ENCODE measurements at places on chromosomes 2 and 18.

DNA sequence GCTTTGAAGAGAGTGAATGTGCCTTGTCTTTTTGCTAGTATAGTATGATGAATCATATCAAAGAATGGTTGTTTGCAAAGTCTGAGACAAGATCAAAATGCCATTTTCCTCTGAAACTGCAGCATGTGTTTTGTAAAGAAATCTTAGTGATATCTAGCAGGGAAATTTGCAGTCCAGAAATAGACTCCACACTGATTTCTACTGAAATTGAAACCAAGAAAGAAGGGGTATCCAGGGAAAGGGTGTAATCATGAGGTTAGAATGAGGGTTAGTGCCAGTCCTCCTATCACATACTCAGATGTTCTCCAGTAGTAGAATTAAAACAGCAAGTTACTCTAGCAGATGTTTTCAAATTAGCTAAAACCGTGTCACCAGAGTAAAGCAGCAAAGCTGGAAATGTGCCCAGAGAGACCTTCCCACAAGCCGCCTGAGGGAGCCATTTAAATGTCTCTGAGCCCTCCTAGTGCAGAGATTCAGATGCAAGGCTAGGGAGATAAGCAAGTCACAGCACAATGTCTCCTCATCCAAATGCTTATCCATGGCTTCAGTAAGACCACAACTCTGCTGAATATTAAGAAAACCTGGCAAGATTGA is 4.9 kb downstream of the DLGAP1 start:
- no peak for DNase-seq

DNA sequence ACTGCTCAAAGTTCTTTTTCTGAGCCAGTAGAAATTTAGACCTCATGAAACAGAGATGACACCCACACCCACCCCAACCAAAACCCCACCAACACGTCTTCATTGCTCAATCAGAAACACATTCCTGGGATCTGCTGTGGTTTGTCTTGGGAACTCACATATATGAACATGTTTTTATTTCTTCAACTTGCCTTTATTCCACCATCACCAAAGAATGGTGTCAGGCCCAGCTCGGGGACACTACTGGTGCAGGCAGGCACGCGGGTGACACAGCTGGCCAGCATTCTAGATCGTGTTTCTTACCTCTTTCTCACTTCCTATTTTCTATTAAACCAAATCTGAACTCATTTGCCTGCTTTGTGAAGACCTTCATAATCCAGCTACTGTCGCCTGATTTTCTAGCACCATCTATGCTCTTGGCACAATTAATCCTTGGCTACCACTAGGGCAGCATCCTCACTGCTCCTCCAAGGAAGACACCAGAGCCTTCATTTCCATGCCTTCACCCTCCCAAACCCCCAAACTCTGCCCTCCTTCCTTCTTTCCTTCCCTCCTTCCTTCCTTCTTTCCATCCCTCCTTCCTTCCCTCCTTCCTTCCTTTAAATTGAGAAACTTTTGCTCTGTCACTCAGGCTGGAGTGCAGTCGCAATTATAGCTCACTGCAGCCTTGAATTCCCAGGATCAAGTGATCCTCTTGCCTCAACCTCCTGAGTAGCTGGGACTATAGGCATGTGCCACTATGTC is 157.1 kb downstream of the BCL2 start:
- DNase-seq: no peak

GRCh38 chr18:26655525-26656430 is 107.4 kb upstream of the KCTD1 start:
- no peak for DNase-seq

GRCh38 chr2:232526372-232526941 is 497 bp downstream of the CHRND start:
- no peak for DNase-seq

GRCh38 chr2:6832596-6833299 is 33.0 kb downstream of the CMPK2 start:
- no peak for DNase-seq

DNA sequence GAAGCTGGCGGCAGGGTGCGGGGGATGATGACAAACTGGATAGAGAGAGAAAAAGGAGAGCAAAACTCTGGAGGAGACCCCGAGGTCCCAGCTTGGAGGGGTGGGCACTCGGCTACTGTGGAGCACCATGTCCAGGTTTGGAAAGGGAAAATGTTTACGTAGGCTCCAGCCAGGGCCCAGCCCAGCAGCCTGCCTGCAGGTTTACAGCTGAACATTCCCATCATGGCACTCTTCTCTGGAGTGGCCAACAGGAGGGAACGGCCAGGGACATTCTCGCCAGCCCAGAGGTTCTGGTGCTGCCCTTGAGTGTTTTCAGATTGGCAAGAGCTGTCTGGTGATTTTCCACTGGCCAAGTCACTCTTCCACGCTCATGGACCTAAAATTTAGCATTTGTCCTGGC is 262.9 kb upstream of the TCF4 start:
- no peak for DNase-seq

GRCh38 chr2:8636721-8637636 is 44.9 kb upstream of the ID2 start:
- DNase-seq: no peak

DNA sequence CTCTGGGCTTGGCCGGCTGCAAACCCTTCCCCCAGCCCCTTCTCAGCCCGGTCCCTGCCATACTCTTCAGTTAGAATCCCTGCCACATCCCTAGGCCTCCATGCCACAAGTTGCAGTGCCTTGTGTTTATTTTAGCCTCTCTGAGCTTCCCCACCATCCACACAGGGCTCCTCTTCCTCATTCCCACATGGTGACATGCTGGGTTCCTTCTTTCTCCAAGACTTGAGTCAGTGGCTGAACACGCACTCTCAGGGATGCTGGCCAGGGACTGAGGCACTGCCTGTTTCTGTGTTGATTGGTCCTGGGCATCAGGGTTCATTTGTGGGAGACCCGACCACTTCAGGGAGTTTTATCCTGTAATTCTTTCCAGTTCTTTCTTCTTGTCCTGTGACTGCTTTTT is 56.3 kb downstream of the KCNS3 start:
- DNase-seq: no peak

DNA sequence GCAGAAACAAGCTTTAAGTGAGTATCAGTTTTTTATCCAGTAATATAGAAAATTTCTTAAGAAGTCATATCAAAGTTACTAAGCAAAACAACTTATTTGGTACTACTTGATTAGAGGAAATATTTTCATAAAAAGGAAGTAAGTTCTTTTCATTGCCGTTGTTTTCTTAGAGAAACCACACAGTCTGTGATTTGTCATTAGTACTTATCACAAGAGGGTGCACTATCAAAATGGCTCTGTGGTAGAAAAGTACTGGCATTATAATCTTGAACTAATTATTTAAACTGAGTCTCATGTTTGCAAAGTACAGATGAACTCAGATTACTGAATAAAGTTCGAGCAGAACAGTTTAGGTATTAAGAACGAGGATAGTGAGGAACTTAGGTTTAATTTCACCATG is 93.4 kb downstream of the IKZF2 start:
- no peak for DNase-seq

DNA sequence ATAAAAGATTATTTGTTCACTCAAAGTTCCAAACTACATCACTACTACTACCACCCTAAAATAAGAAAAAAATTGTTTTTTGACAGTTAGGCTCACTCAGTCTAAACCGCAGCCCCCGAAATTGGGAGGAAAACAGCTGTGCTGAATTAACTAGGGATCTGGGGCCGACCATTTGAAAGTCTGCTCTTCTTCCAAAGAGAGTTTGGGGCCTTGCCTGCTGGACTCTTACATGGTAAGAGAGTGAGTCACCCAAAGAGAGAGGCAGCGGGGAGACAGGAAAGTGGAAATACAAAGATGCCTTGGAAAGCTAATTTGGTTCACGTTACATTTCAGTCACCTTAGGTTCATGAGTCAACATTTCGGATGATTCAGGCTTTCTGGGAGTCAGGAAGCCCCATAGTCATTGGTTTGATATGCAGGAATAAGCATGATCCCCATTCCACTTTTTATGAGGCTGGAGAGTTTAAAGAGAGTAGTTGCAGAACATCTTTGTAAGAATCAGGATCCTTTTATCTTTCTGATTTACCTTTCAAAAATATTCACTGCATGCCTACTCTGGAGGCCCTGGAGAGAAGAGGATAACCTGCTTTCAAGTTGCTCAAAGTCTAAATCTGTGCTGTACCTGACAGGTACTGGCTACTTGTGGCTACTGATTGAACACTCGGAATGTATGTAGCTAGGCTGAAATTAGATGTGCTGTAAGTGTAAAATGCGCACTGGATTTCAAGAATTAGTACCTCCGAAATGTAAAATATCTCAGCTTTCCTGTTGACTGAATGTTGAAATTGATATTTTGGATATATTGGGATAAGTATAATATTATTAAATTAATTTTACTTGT is 995 bp upstream of the RTN4 start:
- no peak for DNase-seq

DNA sequence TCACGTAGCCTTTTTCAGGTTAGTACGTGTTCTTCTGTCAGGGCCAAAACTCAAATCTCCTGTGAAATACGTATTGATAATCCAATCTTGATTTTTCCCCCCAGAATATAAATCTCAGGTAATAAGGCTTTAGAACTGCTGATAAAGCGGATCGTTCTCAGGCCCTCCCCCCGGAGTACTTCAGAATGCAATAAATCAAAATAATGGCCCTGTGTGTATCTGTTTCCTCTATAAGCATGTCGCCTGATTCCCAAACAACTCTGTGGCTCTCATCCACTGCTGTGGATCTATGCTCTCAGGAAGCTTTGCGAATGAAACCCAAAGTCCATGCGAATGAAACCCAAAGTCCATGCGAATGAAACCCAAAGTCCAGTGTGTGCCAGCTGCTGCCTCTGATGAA is 49.4 kb downstream of the IMPA2 start:
- no peak for DNase-seq

GRCh38 chr2:18706001-18706400 is 116.6 kb upstream of the NT5C1B start:
- no peak for DNase-seq

GRCh38 chr2:3440477-3440876 is 61.0 kb downstream of the TRAPPC12 start:
- DNase-seq: no peak

DNA sequence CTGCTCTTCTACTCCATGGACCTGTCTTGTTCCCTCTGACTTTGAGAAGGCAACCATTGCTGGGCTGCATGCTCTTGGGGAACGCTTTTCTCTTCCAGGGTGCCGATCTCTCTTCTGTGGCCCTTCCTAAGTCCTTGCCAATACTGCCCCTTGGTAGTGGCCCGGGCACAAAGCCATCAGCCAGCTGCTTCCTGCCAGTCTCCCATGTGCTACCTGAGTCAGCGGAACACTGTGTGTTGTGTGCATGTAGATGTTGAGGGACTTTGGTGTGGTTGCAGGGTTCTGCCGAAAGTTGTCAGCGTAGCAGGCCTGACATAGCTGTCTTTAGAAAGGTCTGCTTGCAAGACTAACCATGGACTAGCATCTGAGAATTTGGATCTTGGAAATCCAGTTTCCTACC is 35.4 kb downstream of the MGAT5 start:
- DNase-seq: no peak

DNA sequence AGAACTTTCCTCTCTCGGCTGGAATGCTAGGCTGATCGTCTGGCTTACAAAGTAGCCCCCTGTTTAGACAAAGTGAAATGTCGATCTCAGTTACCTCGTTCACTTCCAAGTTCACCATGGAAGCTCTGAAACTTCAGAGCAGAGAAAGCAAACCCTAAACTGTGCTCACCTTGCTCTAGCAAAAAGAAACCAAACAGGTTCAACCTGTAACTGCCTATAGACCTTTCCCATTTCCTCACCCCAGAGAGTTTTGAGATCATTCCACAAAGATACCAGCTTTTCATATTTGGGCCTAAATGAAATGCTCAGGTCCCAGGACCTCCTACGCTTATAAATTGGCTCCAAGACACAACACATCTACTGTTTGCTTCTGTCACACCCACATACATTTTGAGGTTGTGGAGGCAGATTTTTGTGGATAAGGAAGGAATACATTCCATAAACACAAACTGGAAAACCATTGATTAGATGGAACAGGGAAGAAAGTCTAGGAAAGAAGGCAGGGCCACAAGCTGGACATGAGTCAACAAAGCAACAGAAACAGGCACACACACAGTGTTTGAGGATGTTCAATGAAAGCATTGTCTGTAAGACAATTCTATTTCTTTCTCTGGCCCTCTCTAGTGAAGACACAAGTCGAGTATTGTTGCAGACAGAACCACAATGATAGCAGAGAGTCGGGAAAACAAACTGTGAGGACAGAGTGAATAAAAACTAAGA is 52.8 kb upstream of the TGIF1 start:
- DNase-seq: no peak

- DNase-seq: no peak
These were observed 37.7 kb upstream of the SLC25A52 start for GRCh38 chr18:31798399-31798798.

DNA sequence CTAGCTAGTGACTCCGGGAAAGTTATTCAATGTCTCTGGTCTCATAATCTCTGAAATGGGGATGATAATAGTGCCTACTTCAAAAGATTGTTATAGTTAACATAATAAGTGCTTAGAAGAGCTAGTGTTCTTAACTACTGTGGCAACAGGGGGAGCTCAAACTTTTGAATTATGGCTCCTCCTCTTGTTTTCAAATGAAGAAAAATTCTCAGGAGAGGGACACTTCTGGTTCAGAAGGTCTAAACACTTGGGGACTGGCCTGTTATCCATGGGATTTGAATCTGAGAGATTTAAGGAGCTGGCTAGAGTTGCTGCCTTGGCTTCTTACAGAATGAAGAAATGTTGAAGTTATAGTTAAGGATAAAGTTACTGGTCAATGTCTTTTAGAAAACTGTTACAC is 92.2 kb upstream of the ITGB6 start:
- DNase-seq: no peak

- no peak for DNase-seq
These were observed 184.1 kb downstream of the CALCRL start for GRCh38 chr2:187263675-187264560.

- DNase-seq: no peak
These were observed 14.2 kb upstream of the DOCK10 start for GRCh38 chr2:225056330-225057073.

- no peak for DNase-seq
These were observed 123.2 kb downstream of the DYSF start for GRCh38 chr2:71576541-71576940.

DNA sequence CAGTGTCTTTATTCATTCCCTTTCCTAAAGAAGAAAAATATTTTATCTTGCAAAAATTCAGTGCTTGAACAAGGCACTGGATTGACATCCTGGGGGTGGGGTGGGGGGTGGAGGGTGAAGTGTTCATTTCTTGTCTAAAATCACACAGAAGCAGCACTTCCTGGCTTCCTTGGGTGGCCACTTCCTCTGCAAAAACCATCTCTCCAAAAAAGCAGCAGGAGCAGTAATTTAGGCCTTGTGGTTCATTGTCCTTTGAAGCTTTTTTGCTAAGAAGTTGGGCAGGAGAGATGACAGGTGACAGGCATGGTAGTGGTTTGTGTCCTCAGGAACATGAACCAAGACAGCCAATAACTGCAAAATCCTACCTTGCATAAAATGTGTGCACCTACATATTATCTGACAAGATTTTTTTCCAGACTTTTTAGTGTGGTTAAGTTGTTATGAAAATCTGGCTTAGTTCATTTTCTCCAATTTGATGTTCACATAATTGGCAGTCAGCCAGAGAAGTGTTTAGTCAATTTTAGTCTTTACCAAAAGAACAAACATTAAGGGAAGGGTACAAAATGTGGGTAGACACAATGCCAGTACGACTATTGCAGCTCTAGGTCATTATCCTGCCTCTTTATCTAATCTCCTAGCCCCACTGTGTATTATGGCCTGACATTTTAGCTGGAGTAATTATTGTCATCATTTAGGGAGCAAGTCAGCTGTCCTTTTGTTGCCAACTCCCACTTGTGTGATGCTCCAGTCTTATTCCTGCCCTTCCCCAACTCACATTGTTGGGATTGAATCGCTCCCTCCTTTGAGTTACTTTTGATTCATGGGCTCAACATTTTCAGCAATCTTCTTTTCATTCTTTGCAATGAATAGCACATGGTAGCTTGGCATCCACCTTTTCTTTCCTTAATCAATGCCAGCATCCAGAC is 177.2 kb downstream of the MYO3B start:
- DNase-seq: no peak

Measured in GM12891 (cell line).